LHCN-M2 (cell line): ENCODE measurements at places on chromosomes 13 and 19. TPM values are rescaled to one million over a fixed set of nuclear protein-coding genes. Genes with fewer than 3 reads are reported as not detected.

DNA sequence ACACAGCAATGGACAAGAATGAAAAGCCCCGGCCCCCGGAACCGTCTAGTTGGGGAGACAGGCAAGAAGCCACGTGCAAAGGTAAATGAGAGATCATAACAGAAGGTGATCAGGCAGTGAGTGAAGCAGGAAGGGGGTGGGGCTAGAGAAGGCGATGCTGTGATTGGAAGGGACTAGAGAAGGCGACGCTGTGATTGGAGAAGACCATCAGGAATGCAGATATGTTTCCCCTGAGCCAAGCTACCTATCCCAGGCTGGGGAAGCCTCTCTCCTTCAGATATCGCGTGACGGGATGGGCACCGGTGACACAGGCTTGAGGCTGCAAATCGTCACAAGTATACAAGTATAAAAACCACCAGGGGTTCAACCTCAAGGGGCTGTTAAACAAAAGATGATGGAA, 21.8 kb downstream of the DCAF15 start:
- no peak for DNase-seq

DNA sequence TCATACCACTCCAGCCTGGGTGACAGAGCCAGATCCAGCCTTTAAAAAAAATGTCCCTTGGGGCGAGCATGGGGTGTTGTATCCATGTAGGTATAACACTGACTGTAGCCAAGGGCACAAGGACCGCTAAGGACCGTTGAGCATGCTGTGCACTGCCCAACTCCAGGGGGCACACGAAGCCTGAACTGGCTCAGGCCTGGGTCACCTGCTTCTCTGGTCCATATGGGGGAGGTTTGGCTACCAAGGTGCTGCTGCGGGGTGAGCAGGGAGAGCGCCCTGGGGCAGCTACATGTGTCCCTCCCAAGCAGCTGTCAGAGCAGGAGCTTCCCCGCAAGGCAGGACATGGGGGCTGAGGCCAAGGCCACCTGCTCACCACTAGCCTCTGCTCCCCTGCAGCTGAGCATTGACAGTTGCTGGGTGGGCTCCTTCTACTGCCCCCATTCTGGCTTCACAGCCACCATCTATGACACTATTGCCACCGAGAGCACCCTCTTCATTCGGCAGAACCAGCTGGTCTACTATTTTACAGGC, 16.3 kb downstream of the CATSPERG start:
- no peak for DNase-seq

- no peak for DNase-seq
Observed at GRCh38 chr13:50672025-50672424, 171.5 kb downstream of the DLEU7 start.

The CYP2F1 gene
- not detected in 2 replicates for total RNA-seq

- DNase-seq, result peak; percentile 51
Observed at GRCh38 chr13:82569581-82569980, 1312.7 kb downstream of the SLITRK1 start.

The ZNF90 gene
- total RNA-seq, result 0.11 and 0.32 TPM in 2 replicates

The ZNF433 gene
- 4.1 and 5.7 TPM in 2 replicates for total RNA-seq

GRCh38 chr13:97395447-97396136, 38.4 kb upstream of the RAP2A start:
- peak; percentile 58 for DNase-seq

The CD209 gene
- not detected in 2 replicates for total RNA-seq

DNA sequence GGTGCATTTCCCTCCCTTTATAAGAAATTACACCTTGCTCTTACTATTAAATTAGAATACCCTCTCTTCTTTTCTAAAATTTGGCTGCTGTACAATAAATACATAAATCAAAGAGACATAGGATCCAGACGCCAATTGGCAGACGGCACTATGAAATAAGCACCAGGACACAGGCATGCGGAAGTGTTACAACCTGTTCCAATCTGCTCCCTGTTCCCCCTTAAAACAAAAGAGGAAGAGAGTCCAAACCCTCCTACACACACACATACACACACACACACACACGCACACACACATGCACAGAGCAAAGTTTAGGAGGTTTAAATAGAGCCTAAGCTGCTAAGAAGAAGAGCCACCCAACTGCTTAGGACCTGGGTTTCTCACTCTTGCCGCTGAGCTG, 75.6 kb upstream of the ZNF507 start:
- no peak for DNase-seq

The STOML3 gene
- total RNA-seq, result not detected in 2 replicates

- DNase-seq, result no peak
Observed at GRCh38 chr13:47757466-47758080, 243.5 kb downstream of the SUCLA2 start.

The SIGLECL1 gene
- not detected in 2 replicates for total RNA-seq

- DNase-seq, result peak; percentile 82
Observed at GRCh38 chr13:74206061-74206561, 71.9 kb upstream of the KLF12 start.

DNA sequence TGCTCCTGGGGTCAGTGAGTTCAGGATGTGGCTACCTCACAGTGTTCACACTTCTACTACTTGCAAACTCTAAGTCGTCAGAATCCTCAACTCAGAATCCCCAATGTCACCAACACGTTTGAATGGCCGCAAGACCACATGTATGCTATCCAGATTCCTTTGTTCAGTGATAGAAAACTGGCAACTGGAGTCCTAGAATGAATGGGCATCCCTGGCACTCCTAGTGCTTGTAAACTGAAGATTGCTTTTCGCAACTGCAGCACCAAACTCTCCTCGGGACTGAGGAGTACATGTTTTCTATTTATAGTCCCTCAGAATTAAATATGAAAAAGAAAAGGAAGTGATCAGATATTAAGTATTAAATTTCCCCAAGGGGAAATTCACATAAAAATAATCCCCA, 4.9 kb downstream of the SMAD9 start:
- no peak for DNase-seq

The FLT3LG gene
- total RNA-seq, result 2.6 and 4.6 TPM in 2 replicates

- no peak for DNase-seq
Observed at GRCh38 chr19:55678121-55678671, 3.2 kb downstream of the EPN1 start.

- DNase-seq, result no peak
Observed at GRCh38 chr13:75296641-75297040, 185.3 kb downstream of the TBC1D4 start.

DNA sequence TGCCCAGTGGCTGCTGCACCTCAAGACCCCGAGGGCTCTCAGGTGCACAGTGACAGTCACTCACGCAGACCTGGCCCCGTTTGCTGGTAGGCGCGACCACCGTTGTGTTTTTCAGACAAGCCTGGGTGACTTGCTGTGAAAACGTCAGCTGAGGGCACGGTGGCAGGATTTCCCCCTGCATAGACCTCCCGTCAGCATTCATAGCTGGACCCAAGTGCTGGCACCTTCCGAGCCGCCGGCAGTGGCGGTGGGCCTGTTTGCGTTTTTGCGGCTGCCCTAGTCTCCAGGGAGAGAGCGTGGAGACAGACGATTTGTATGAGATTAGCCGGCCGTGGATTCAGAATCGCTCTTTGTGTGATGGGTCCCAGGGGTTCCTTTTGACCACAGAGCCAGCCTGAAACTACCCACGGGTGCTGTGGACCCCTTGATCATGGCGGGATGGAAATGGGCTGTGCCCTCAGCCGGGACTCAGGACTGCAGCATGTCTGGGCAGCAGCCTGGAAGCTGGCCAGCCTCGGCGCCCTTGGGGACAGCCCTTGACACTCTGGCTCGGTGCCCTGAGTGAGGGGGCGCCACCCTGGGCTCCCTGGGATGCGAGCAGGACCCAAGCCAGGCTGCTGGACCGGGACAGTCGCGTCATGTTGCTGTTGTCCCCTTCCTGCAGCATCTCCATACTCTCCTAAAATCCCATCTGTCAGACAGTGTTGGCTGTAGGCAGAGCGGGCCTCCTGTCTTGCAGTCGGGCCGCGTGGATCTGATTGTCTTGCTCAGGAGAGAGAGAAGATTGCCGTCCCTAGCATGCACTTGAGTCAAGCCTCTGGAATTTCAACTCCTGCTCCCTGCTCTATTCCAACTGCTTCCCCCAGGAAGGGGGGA, 8.6 kb downstream of the KDM4B start:
- DNase-seq, result peak; percentile 87

GRCh38 chr19:44871809-44872208, 19.2 kb upstream of the TOMM40 start:
- DNase-seq, result no peak

The IZUMO4 gene
- 0.83 and 1.2 TPM in 2 replicates for total RNA-seq

DNA sequence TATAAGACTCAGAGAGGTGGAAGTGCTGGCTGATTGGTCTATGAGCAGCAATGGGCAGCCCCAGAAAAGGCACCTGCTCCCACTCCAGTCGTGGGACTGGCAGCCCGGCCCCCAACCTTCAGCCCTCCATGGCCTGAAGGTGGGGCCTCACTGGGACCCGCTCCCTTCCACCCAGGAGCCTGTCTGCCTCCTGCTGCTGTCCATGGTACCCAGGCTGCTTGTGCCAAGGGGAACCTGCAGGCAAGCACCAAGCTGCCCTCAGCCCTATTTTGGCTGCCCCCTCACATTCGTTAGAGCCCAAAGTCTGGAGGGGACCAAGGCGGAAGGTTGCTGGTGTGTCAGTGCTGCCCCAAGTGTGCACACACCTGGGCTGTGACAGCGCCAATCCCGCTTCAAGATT, 2304.9 kb downstream of the PCDH9 start:
- no peak for DNase-seq

The STXBP2 gene
- total RNA-seq, result 0.11 TPM in 1 of 2 replicates, not detected in the other

The DPRX gene
- total RNA-seq, result not detected in 2 replicates
